ENCODE measurements at places on chromosomes 7 and 10.

GRCh38 chr10:98400482-98400881 lies 14.5 kb downstream of the PYROXD2 start:
- DNase-seq: no peak

DNA sequence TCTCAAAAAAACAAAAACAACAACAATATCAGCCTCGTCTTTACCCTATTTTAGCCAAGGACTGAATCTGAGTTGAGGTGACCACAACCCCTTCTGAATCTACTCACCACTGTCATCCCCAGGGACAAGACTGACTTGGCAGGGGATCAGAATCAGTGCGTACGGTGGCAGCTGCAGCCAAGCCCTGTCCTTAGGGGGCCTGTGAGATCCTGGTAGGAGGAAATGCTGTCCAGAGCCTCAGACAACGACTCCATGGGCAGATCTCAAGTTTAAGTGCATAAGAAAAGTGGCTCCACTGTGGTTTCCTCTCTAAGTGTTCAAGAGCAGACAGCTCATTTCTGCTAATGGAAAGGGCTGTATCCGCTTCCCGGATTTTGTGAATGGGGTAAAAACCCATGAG lies 22.4 kb upstream of the CYTH3 start:
- no peak for DNase-seq

- DNase-seq: no peak
Measured at GRCh38 chr10:131888186-131888604, 12.6 kb upstream of the PPP2R2D start.

GRCh38 chr10:82288461-82288881 lies 413.5 kb downstream of the NRG3 start:
- no peak for DNase-seq

- no peak for DNase-seq
Measured at GRCh38 chr7:139183878-139184338, 47.1 kb upstream of the UBN2 start.

DNA sequence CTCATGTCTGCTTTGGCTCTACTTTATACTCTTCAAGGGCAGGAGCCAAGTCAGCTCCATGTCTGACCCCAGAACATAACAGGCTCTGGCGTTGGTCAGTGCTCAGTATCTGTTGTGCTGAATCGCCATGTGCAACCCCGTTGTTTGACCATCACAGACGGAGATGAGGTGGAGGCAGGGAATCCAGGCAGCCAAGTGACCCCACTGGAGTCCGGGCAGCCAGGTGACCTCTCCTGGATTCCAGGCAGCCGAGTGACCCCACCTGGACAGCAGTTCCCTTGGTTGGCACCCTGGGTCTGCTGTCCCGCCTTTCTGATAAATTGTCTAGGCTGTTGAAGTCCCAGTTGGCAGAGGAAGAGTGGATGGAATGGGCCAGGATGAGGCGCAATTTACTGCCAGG lies 232.2 kb downstream of the TCERG1L start:
- DNase-seq: no peak

DNA sequence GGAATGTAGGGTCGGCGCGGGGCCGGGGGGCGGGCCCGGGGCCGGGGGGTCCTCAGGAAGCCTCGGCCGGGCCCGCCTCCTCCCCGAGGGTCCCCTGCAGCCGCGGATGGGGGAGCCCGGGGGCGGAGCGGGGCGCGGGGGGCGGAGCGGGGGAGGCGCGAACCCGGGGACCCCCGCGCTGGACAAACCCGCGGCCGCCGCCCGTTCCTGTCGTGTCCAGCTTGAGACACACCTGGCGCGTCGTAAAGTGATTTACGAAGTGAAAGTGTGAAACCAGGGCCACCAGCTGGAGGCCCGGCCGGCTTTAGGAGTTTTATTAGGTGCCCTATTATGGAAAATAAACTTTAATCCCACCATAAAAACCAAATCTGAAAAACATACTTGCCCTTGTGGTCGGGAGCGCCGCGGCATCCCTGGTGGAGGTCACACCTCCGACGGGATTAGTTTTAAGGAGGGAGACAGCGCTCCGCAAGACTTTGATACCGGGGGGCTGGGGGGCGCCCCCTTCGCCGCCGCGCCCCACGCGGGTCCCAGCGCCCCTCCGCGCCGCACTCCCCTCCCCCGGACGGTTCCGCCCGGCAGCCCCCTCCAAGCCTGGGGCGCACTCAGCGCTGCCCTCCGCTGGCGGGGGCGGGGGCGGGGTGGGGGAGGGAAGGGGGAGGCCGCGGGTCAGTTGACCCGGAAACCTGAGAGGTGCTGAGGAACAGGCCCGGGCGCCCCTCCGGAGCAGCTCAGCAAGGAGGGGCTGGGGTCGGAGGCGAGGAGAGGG lies 10.3 kb downstream of the MNX1 start:
- DNase-seq: no peak

GRCh38 chr10:69446650-69447151 lies 4.6 kb upstream of the TSPAN15 start:
- DNase-seq: no peak

DNA sequence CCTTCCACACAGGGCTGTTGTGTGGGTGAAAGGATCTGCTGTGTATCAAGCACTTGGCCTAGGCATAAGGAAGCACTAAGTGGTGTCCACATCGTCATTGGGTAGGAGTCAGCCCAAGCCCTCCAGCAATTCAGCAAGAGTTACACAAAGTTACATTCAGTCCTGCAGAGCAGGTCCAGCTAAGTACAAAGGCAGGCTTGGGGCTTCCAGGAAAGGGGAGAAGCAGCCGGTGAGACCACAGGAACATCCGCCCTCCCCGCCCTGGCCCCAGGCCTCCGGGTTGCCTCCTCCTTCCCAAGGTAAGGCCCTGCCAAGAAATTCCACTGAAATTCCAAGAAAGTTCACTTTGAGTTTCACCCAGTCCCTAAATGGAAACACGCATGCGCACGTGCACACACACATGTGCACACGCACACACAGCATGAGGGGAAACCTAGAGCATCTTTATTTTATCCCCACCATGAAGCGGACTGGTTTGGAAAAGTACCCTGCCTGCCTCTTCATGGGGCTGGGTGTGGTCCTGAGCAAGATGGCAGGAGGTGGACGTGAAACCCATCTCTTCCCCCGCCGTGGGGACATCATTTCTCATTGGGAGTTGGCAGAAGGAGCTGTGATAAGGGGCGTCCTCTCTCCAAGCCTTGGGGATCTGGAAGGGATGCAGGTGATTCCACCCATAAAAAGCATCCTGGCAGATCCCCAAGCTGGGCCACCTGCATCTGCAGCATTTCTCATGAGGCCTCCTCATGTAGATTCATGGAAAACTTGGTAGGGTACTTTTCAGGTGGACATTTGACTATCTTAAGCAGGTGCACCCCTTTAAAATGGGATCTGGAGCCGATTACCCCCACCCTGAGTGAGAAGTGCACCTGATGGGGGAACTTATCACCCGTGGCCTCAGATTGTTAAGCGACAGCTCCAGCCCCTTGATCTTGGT lies 69.1 kb upstream of the NANOS1 start:
- no peak for DNase-seq

DNA sequence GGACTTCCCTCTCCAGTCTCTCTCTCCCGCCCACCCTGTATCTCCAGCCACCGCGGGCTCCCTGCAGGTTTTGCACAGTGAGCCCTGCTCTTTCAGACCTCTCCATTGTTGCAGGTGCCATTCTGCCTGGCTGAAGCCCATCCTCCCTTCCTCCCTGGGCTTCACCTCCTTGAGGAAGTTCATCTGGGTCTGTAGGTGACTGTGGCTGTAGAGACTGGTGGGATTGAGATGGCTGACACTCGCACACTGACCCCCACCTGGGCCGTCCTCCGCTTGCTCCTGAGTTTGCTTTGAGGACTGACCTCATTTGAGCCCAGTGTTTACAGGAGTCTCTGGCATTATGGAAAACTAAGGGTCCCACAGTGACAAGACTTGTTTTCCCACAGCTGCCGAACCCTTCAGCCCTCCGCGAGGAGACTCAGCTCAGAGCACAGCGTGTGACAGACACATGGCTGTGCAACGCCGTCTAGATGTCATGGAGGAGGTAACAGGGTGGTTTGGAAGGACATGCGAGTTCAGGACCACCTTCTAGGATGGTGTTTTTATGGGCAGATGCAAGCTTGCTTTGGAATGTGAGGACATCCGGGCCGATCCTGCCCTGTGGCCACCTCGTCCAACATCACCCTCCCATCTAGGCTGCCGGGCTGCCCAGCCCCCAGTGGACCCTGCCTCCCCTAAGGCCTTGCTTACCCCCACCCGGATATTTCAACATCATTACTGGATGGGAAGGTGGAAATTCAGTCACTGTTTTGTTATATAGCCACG lies 9.3 kb downstream of the PLAC9 start:
- DNase-seq: no peak
